ENCODE measurements at places on chromosomes 5 and 9.

DNA sequence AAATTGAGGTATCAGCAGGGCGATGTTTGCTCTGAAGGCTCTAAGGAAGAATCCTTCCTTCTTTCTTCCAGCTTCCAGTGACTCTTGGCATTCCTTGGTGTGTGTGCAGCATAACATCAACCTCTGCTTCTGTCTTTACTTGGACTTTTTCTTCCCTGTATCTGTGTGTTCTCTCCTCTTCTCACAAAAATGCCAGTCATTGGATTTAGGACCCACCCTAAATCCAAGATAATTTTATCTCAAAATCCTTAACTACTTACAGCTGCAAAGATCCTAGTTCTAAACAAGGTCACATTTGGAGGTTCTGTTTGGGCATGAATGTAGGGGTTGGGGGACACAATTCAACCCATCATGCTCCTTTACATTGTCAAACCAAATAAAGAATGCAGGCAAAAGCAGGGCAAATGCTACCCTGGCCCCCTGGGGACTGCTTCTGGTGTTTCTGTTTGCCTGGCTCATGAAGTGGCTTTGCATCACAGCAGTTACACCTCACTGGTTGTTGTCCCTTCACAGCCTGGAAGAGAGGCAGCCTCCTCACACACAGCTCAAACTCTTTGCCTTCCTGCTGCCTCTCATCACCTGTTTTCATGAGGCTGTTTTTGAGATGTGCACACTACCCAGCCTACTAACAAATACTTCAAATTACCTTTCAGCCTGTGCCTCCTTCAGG is 64.8 kb upstream of the PLCXD3 start:
- peak; percentile 2 for DNase-seq

- DNase-seq, result peak; percentile 45
Measured at GRCh38 chr5:173240091-173241050, 5.4 kb upstream of the NKX2-5 start.

GRCh38 chr9:35510754-35511428 is 21.0 kb downstream of the RUSC2 start:
- DNase-seq, result no peak

GRCh38 chr5:54066433-54066832 is 243.9 kb downstream of the ARL15 start:
- no peak for DNase-seq

GRCh38 chr5:55453211-55453610 is 81.6 kb downstream of the PLPP1 start:
- DNase-seq, result no peak

DNA sequence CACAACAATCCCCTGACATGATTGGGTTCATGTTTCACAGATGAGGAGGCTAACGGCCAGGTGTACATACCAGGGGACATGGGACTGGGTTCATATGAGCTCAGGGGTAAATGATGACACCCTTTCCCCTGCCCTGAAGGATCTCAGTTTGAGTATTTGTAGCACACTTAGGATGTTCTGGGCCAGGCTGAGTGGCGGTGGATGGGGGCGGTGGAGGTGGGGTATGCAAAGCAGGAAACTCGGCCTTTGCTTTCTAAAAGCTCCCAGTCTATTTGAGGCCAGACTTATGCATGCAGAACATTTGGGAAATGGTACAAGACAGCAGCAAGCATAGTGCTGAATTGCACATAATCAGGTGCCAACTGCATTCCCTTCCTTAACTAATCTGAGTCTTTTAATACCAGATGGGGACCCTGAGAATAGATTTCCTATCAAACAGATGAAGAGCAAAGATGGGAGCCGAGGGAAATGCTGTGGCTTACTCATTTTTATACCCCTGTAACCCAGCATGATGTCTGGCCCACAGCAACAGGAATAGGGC is 4.9 kb upstream of the KCNIP1 start:
- no peak for DNase-seq

DNA sequence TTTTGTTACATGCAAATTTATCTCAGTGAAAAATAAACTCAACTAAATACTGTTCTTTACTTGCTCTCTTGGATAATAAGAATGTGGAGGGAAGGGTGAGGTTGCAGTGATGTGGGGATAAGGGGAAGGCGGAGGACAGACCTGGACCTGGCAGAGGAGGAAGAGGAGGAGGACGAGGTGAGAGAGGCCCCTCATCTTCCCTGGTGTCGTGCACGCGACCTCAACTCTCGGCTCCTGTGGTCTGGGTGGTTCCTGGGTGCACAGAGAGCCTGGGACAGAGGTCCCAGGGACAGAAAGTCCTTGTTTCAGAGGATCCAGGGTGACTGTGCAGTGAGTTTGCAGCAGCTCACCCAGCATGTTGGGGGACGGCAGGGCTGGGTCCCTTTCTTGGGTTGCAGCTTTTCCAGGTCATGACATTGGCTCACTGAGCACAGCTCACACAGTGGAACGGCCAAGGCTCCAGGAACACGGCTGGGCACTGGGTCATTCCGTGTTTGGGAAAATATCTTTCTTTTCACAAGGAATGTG is 37.7 kb upstream of the LPCAT1 start:
- no peak for DNase-seq

DNA sequence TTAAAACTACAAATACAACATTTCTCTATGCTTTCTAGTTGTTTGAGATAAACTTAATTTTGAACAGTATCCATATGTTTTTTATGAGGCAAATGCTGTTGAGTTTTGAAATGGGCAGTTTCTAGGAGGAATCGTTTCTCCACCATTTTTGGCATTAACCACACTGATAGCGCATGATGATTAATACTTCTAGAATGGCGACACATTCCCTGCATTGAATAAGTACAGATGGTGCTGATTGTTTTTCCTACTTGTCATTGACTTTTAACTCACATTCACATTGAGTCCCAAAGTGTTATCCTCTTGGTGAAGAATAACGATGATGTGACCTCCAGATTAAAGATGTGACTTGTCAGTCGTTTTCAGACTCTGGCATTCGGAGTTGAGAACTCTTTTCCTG is 6.5 kb upstream of the CCDC192 start:
- DNase-seq, result no peak

DNA sequence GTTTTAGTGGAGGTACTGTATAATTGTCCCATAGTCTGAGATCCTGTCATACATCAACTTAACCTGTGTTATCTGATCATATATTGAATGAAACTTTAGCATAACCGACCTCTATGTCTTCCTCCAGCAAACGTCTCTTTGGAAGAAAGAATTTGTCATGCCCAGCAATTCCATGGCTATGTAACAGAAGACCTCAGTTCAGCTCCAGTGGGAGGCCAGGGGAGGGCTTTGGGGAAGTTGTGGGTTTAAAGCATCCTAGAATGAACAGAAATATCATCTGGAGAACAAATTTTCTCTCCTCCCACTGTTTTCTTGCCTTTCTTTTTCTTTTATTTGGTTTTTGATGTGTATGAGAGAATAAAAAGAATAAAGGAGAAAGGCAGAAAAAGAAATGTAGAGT is 164.5 kb downstream of the GAS1 start:
- DNase-seq, result no peak

DNA sequence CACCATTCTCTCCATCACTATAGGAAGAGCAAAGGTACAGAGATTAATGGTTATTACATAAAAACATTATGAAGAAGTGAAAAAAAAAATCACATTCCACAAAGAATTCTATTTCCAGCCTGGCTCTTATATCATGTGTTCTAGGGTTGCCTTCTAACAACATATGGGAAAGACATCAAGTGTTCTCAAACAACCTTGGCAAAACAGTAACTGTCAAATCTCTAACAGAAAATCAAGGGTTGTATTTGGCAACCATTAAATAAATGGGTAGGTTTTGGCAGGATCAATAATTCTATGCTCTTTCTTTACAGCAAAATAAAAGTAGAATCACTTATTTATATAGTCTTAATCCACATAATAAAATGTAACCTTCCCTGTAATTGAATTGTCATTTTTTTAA is 728.9 kb downstream of the MAT2B start:
- DNase-seq, result no peak

DNA sequence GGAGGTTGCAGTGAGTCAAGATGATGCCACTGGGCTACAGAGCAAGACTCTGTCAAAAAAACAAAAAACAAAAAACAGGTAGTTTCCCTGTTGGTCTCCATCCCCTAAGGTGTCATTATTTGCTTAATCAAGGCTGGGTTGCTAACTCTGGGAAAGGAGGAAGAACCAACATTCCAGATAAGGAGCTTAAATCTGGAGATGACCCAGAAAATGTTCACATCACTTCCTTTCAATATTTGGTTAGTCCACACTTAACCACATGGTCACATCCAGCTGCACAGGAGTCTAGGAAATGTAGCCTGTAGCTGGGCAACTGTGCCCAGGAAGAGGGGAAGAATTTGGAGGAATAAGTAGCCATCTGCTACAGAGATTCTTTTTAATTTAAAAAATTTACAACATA is 25.9 kb upstream of the MEGF9 start:
- DNase-seq, result no peak

- peak; percentile 41 for DNase-seq
Measured at GRCh38 chr5:147445917-147446316, 64.0 kb downstream of the DPYSL3 start.

GRCh38 chr5:151200913-151201595 is 22.8 kb downstream of the CCDC69 start:
- DNase-seq, result no peak

DNA sequence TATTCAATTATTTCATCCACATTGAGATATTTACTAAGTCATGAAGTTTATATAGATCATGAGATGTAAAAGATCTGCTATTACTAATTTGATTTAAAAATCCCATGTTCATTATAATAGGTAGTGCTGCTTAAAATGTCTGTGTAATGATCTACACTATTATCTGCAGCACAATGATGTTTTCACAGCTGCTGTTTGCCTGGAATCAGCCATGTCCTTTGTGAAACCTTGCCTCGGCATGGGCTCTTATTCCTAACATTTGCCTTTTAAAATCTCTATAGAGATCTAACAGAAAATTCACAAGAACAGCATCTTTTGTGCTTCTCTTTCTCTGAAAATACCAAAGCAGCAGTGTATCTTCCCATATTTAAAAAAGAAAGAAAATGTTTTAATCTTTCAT is 444.6 kb downstream of the PTPRD start:
- no peak for DNase-seq

DNA sequence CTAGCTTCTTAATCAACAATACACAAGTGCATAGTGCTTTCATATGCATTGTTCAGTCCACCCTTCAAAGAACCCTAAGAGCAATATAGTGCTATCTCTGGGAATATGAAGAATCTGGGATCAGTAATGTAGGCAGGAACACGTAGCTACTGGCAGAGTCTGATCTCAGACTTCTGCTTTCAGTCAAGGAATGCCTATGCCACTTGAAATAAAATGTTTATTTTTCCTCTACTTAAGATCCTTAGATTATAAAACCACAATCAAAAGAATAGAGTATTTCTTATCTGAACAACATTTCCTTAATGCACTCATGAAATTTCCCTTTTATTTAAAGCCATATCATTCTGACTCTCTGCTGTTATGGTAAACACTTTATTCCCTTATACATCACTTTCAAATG is 1407.8 kb upstream of the C9orf72 start:
- DNase-seq, result no peak

DNA sequence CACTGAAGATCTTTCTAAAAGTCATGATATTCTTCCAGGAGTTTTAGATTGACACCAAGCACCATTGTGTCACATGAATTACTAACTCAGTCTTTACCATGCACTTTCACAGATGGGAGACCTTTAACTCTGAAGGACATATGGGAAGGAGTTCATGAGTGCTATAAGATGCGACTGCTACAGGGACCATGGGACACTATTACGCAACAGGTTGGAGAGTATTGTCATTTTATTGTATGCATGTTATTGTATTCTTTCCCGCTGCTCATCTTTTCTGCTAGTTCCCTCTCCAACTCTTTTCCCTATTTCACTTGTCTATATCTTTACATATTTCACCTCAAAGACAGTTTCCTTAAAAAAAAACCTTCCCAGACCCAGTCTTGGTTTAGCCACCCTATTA is 99.8 kb downstream of the RPS23 start:
- DNase-seq, result no peak

DNA sequence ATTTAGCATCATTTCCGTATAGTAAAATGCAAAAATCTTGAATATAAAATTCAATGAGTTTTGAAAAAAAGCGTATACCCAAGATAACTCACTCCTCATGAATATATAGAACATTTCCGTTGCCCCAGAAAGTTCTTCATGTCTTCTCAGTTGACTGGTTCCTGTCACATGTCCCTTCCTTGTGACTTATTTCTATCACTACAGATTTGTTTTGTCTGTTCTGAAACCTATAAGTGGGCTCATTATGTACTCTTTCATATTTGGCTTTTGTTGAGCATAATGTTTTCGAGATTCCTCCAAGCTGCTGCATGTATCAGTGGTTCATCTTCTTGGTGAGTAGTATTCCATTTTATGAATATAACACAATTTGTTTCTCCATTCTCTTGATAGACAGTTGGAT is 11.0 kb upstream of the HACD4 start:
- no peak for DNase-seq
